Heart left ventricle (tissue), 16 donors: ENCODE measurements at places on chromosomes 3 and 15. TPM values are rescaled to one million over a fixed set of nuclear protein-coding genes. Genes with fewer than 3 reads are reported as not detected.
A peak's percentile ranks its signal among the peaks of the same experiment; 100 is the strongest.

DNA sequence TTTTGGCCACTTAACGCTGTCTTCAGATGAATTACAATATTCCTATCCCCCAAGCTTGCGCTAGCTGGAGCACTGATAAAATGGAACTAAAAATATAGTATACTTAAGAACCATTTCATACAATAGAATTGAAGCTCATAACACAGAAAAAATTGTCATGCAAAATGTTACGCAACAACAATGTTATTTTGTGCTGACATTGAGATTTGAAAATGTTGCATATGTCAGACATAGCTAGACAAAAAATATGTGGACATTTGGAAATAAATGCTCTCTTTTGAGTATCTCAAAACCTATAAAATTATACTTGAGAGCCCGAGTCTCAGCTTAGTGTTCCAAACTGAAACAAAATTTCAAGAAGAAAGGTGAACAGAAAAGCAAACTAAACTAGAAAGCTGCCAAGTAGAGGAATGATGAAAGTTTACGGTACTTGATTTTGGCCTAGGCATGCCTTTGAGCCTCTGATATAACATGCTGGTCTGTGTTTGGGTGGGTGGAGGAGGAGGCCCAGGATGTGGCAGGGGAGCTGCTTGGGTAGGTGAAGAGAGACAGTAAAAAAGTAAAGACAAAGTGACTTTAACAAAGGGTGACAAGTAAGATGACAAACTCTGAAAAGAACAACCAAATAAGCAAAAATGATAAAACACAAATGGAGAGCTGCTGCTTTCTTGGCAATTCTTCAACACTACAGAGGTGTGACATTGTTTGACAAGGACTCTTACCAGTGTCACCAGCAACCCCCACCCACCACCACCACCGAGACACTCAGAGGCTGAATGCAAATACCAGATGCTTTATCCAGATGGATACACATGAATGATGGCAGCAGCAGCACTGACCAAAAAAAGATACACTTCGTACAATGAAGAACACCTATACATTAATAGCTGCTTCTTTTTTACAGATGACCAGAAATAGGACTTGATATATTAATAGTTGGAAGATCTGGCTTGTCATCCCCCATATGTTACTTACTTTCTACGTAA, 129.3 kb upstream of the FEZF2 start:
- DNase-seq, result no peak

DNA sequence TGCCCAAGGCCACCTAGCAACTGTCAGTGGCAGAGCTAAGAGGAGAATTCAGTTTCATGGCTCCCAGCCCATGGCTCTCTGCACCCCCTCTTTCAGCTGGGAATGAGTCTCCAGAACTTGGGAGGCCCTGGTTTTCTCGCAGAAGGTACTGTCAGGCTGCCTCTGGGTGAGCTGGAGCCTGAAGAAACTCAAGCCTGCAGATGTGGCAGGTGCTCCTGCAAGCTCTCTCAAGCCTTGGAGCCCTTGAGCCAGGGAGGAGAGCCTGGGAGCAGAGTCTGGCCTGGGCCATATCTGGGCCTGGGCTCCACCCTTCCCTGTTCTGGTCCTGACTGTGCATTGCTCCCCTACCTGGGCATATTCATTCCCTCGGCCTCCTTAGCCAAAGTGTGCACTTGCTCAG, 74.4 kb upstream of the TLE3 start:
- no peak for DNase-seq

- DNase-seq, result no peak
These were observed 8.9 kb upstream of the SEMA6D start for GRCh38 chr15:47708161-47708980.

DNA sequence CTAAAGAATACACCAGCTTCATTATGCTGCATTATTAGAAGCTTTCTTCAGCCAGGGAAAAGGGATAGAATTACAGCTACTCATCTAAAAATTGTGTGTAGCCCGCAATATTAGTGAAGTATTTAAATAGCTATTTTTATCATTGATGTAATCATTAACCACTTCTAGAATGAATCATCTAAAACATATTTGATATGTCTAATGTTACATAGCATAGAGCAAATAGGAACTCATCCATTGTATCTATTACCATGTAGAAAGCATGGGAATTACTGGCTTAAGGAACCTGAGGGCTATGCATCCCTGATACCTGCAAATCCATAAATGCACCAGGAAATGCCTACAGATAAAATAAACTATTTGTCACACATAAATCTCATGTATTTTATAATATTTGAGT, 54.5 kb upstream of the VGLL3 start:
- no peak for DNase-seq

DNA sequence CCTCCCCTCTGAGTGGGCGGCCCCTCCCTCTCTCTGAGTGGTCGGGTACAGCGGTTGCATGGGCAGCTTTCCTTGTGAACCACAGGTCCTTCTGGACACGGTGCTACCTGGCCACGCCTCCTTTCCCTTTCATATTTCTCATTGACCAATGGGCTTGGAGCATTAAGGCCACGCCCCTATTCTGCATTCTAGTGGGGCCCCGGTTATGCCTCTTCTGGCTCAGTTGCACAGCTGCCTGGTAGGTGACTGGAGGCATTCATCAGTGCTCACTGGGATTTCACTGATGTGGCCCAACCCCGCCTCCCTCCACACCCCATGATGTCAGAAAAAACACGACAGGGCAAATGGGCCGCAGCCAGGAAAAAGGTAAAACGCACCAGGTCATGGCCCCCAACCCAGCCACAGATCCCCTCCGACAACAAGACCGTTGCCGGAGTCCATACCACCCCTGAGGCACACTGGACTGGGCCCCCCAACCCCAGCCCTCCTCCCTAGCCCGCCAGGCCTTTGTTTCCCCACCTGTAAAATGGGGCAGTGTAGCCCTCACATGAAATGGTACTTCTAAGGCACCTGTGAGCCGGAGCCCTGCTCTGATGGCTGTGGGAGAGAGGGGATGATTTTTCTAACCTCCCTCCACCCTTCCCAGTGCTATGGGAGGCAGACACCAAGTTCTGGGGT, 26.3 kb downstream of the NGRN start:
- no peak for DNase-seq

GRCh38 chr3:179624451-179624850, 19.9 kb downstream of the NDUFB5 start:
- no peak for DNase-seq

- DNase-seq, result no peak
These were observed 153.1 kb upstream of the STT3B start for GRCh38 chr3:31379598-31379997.

GRCh38 chr15:68990231-68990991, 24.1 kb upstream of the NOX5 start:
- no peak for DNase-seq

GRCh38 chr3:128588147-128588546, 62.5 kb downstream of the RPN1 start:
- DNase-seq, result no peak

- DNase-seq, result no peak
These were observed 747.8 kb upstream of the GBE1 start for GRCh38 chr3:82509106-82509842.

GRCh38 chr15:77831986-77832385, 199.3 kb upstream of the LINGO1 start:
- no peak for DNase-seq

GRCh38 chr3:170634663-170635384, 48.9 kb upstream of the SLC7A14 start:
- no peak for DNase-seq

- DNase-seq, result no peak
These were observed 45.0 kb upstream of the SPRED1 start for GRCh38 chr15:38207621-38208020.

GRCh38 chr3:101248736-101249135, 71.6 kb downstream of the IMPG2 start:
- no peak for DNase-seq

DNA sequence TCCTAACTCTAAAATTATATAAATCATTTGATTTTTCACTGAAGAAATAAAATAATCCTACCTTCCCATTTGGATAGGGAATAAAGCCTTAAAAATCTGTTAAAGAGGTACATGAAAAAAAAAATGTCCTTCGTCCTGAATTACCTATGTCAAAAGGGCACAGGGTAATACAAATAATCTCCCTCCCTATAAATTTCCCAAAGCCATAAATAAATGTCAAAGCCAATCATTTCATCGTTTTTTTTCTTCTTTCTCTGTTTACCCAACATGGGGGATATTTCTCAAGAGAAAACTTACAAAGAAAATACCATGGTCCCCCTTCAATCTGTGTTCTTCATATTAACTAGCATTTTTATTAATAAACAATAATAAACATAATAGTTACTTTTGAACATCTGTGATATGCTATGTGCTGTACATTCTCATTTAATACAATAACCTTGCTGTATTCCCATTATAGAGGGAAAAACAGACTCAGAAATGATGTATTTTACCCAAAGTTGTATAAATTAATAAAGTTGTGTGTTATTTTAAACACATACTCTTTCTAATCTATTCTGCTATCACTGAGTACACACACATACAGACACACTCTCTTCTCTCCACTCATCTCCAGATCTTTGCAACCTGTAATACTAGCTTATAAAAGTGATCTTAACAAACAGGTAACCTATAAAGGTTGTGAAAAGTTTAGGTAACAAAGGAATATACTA, 910 bp upstream of the ANKRD28 start:
- no peak for DNase-seq

DNA sequence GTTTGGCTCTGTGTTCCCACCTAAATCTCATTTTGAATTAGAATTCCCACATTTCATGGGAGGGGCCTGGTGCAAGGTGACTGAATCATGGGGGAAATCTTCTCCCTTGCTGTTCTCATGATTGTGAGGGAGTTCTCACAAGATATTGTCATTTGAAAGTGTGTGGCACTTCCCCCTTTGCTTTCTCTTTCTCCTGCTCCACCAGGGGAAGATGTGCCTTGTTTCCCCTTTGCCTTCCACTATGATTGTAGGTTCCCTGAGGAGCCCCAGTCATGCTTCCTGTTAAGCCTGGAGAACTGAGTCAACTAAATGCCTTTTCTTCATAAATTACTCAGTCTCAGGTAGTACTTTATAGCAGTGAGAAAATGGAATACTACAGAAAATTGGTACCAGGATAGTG, 157.2 kb upstream of the TPRG1 start:
- no peak for DNase-seq

DNA sequence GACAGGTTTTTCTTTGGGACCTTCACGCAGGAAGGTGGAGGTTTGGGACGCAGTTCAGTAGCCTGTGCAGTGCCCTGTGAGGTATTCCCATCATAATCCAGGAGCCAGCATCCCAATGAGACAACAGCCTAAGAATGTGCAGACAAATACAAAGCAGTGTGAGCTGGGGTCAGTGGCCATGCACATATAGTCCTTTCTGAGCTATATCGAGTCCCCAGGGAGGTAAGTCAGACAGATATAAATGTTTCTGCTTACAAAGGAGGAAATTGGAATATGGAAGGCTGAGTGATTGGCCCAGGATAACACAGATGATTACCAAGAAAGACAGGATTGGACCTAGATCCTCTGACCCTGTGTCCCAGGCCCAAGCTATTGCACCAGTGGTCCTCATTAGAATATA, 216.6 kb upstream of the TRIM42 start:
- DNase-seq, result no peak

DNA sequence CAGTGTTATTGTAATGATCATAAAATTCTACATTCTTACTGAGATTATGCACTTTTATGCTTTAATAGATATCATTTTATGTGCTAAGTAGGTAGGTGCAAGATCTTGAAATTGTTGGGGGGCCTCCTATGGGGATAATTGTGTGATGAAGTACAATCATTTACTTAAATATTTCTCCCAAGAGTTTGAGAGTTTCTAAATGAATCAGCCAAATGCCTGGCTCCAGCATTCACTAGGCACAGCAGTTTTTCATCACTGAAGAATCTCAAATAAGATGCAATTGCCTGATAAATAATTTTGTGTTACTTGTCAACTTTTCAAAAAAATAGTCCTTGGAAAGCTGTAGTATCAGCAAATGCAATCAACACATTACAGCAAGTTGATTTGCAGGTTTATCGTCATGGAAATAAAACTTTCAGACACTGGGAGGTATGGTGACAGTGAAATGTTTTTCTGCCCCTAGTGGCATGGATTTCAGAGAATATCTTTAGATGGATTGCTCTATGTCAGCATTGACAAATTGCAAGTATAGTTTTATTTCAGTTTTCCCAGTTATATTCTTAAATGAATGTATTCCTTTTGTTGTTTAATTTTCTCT, 167.1 kb downstream of the NEK11 start:
- no peak for DNase-seq

DNA sequence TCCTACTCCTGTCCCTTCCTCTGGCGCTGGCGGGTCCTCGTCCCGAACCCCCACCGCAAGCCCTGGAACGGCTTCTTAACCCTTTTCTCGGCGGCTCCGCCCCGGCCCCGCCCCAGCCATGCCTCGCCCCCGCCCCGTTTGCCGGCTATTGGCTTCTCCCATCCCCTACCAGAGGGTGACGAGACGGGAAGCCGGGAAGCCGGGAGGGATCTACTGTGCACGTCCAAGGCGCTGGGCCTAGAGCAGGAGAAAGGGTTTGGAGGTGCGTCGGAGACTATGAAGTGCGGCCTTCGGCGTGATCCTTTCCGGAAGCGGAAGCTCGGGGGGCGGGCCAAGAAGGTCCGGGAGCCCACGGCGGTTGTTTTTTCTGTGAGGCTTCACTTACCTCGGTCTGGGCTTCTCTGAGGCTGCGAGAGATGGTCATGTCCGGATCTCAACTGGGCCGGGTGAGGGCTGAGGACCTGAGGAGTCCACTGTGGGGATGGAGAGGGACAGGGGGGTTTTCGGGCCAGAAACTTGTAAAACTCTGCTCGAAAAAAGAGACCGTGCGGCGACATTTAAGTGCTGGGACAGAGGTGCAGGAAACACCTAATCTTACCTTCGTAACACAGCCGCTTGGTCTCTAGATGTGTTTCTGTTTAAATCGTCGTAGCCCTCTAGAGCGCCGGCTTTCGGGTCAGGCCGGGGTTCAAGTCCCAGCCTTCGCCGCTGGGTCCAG, 21.4 kb downstream of the ROPN1B start:
- peak; percentile 89 for DNase-seq

DNA sequence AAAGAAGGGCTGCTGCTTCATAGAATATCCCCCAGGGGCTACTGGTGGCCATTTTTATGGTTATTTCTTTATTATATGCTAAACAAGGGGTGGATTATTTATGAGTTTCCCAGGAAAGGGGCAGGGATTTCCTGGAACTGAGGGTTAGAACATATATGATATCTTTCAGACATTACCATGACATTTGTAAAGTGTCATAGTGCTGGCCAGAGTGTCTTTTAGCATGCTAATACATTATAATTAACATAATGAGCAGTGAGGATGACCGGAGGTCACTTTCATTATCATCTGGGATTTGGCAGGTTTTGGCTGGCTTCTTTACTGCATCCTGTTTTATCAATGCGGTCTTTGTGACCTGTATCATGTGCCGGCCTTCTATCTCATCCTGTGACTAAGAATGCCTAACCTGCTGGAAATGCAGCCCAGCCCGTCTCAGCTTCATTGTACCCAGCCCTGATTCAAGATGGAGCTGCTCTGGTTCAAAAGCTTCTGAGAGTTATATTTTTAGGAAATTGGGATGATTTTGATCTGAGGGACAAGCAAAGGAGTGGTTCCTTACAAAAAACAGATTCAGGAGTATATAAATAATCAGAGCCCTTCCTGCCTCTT, 9.1 kb upstream of the ZBTB20 start:
- DNase-seq, result no peak

The CNTN4 gene
- 0.65 TPM for total RNA-seq

The TGM5 gene
- not detected for total RNA-seq

The MESP2 gene
- 0.16 TPM for total RNA-seq

The CD86 gene
- 0.97 TPM for total RNA-seq

The GTF2E1 gene
- total RNA-seq, result 10.8 TPM

The NDN gene
- total RNA-seq, result 37.6 TPM

The EFCC1 gene
- total RNA-seq, result 2.5 TPM

The PIGB gene
- 2.8 TPM for total RNA-seq

The OR5K4 gene
- total RNA-seq, result not detected

The GRIP2 gene
- total RNA-seq, result 21.8 TPM

The ELL3 gene
- total RNA-seq, result 1.7 TPM

The CLDN18 gene
- total RNA-seq, result not detected
